ENCODE measurements at places on chromosomes 12 and 14.

DNA sequence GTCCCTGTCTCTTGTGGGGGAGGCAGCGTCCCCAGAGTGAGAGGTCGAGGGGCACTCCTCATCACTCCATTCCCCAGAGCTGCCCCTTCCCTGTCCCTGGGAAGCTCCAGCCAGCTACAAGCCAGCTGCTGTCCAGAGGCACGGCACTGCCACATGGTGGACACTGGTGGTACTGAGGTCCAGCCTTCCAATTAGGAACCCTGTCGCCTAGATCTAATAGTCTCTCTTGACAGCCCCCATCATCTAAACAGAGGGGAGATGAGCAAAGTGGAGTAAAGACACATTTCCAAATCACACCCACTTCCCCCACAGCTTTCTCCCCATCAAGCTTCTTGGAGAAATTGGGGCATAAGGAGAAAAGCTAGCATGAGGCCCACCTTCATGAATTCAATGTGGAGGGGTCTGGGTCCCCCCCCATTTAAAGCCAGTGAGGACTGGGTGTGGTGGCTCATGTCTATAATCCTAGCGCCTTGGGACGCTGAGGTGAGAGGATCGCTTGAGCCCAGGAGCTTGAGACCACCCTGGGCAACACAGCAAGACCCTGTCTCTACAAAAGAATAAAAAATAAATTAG is 2.1 kb upstream of the INHBE start:
- peak; percentile 90 for DNase-seq

DNA sequence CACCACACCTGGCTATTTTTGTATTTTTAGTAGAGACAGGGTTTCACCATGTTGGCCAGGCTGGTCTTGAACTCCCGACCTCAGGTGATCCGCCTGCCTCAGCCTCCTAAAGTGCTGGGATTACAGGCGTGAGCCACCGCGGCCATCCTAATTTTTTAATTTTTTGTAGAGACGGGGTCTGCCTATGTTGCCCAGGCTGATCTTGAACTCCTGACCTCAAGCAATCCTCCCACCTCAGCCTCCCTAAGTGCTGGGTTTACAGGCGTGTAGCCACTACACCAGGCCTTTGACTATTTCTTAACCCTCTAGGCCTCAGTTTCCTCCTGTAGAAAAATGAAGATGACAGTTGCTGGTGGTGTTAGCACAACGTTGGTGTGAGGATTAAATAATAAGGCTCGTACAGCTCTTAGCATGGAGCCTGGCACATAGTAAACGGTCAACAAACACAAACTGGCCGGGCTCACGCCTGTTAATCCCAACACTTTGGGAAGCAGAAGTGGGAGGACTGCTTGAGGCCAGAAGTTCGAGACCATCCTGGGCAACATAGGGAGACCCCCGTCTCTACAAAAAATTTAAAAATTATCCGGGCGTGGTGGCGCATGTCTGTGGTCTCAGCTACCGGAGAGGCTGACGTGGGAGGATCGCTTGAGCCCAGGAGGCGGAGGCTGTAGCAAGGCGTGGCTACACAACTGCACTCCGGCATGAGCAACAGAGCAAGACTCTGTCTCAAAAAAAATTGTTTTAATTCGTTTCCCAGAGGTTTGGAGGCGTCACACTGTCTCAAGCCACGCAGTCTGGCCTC is 979 bp downstream of the DDX54 start:
- peak; percentile 80 for DNase-seq

DNA sequence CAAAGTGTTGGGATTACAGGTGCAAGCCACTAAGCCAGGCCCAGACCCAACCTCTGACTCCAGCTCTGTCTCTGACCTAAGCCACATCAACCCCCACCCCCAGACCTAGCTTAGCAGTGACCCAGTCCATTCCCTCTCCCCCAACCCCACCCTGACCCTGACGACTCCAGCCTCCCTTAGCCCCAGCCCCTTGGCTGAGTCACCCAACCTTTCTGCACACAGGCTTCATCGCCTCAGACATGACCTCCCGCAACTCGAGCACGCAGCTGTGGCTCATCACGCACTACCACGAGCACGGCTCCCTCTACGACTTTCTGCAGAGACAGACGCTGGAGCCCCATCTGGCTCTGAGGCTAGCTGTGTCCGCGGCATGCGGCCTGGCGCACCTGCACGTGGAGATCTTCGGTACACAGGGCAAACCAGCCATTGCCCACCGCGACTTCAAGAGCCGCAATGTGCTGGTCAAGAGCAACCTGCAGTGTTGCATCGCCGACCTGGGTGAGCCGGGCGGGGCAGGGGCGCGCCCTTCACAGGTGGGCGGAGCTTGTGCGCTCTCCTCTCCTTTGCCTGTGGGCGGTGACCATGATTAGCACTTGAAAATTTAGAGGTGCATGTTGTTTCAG is 7.8 kb downstream of the ACVRL1 start:
- peak; percentile 73 for DNase-seq

- DNase-seq, result no peak
Measured at GRCh38 chr14:85336817-85337216, 193.1 kb upstream of the FLRT2 start.

DNA sequence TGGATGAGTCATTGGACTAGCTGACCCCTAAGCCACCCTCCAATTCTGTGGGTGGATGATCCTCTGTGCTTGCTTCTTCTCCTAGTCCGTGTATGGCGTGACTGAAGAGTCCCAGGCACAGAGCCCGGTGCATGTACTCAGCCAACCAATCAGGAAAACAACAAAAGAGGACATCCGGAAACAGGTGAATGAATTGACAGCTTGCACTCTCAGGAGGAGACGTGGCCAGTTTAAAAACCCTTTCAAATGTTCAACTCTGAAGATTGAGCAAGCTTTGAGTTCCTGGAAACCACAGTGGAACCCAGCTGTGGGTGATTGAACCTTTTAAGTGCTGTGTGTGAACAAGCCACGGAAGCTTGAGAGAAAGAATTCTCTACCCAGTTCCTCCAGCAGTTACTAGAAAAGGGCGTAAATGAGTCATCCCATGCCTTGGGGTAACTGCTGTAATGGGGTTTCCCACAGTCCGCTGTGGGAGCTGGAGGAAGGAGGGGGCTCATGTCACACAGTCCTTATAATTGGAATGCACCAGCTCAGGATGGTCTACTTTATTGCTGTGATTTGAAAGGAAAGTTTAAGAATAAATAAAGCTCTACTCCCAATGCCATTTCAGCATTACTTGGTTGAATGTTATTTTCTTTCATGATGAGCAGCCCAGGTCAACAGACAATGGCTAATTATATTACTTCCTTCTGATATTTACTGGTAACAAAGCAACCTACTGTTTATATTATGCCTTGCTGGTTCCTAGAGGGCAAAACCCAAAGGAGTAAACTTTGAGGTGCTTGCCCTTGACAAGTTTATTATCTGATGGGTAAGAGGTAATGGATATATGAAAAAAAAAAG is 417.0 kb downstream of the DPF3 start:
- DNase-seq, result no peak

All from cardiac septum (tissue), 1 donor.